ENCODE measurements at places on chromosomes 7 and 10.

DNA sequence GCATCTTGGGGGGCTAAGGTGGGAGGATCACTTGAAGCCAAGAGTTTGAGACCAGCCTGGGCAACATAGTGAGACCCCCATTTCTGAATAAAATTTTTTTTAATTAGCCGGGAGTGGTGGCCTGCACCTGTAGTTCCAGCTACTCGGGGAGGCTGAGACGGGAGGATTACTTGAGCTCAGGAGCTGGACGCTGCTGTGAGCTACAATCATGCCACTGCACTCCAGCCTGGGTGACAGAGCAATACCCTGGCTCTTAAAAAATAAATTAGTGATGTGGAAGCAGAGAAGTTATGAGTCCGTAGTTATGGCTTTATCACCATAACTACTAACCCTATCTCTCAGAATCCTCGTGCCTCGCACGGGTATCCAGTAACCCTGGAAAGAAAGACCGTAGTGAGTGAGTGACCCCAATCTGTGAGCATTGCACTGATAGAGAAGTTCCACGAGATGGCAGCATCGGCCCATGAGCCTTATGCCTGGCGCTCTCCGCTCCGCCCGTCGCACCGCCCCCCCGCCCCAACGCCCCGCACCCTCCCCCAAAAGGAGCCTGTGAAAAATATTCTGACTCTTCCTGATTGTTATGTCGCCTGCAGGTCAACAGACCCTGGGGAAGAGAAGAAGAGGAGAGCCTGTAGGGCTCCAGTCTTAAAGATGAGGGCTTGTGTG lies 4.9 kb upstream of the SLC29A3 start:
- peak; percentile 47 for DNase-seq

DNA sequence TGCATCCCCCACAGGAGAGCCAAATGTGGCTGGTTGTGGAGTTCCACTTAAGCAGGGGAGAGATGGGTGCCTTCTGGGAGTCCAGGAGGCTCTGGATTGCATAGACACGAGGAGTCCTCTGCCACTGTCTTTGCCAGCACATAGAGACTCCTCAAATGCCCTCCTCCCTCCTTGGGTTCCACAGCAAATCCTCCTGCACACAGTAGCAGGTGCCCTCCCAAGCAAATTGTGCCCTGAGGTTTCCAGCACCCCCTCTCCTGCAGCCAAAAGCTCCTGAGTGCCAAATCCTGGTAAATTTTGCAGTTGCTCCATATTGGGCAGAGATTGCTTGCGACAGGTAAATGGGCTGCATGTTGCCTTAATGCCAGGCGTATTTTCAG lies 5.8 kb downstream of the EVX1 start:
- DNase-seq: no peak

DNA sequence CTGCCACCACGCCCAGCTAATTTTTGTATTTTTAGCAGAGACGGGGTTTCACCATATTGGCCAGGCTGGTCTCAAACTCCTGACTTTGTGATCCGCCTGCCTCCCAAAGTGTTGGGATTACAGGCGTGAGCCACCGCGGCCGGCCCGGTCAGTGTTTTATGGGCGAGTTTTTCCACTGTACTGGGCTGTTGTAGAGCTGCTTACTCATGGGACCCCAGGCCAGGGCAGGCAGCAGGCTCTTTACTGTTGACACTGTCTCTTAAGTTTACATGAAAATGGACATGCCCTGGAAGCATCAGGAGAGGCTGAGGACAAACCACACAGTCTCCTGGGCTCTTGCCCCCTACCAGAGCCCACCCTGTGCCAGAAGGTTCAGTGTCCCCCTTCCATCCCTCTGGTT lies 11.2 kb downstream of the NACAD start:
- no peak for DNase-seq

GRCh38 chr10:42755556-42756093 lies 27.0 kb upstream of the BMS1 start:
- DNase-seq: no peak

DNA sequence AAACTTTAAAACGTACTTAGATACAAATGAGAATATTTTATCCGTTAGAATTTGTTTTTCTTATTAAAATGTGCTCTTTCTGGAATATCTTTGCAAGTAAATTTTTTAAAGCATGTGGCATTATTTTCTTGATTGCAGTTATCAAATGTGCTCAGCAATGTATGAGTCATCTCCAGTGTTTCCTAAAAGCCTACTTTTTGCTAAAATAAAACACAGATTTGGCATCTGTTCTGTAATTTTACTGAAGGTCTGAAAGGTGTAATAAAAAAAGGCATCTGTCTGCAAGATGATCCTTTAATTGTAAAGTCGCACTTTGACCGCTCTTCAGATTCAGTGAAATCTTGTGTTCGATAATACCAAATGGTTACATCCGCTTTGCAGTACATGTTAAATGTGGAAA lies 3.4 kb downstream of the GNAT3 start:
- no peak for DNase-seq

- DNase-seq: no peak
These were observed 79.9 kb downstream of the PHTF2 start for GRCh38 chr7:77878500-77878899.

- DNase-seq: no peak
These were observed 223.6 kb downstream of the GATA3 start for GRCh38 chr10:8278099-8278498.

- DNase-seq: no peak
These were observed 4.5 kb downstream of the GRK5 start for GRCh38 chr10:119211625-119212441.

DNA sequence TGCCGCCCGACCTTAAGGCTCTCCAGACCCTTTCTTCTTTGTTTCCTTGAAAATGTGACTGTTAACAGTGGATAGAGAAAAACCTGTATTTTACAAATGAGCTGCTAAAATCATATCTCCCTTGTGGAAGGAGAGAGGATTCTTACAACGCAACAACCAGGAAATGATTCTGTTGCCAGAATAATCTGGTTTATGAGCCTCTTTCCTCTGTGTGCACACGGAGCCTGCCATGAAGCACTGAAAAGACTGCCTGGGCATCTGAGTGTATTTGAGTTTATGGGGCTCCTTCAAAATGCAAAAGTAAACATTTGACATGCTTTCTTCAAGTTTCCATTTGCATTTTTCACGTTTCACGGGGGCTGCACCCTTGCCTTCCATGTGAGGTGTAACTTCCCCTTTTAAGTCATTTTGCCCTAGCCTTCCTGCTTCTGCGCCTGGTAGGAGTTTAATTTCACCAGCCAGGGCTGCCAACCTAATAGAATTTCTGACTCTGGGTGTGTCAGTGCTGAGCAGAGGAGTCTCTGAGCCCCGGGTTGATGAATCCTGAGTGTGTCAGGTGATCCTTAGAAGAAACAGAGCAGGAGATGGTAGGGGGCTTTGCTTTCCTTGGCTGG lies 101.2 kb downstream of the GRB10 start:
- DNase-seq: no peak

DNA sequence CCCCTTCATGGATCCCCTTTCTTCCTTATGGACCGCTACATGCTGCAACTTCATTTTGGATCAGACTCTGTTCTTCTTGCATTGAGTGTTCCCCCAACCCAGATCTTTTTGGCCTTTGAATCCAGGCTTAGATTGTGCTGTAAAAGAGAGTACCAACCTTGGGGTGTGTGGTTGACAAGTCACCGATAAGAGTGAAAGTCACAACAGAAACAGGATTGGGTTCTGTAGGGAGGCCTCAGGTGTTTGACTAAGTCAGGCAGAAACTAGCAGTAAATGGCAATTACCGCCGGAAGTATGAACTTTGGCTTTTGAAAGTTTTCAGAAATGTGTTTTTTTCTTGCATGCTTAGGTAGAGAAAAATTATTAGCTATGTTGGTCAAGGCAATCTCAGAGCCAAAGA lies 89.3 kb downstream of the TMEM106B start:
- DNase-seq: no peak

- no peak for DNase-seq
These were observed 198.3 kb downstream of the PRKG1 start for GRCh38 chr10:51272555-51272954.

DNA sequence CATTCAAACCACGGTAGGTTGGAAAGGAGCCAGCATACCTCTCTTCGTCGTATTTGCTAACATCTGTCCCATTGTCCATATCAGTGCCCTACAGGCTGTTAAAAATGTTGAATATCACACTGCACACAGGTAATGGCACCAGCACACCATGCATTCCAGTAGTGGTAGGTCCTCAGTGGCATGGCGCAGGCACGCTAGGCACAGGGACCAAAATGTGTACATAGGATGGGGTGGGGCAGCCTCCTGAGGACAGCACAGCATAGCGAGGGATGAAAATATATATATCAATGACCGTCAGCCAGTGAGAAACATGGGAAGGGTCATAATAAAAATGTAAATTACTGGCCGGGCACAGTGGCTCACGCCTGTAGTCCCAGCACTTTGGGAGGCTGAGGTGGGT lies 99.9 kb upstream of the CTBP2 start:
- DNase-seq: no peak

DNA sequence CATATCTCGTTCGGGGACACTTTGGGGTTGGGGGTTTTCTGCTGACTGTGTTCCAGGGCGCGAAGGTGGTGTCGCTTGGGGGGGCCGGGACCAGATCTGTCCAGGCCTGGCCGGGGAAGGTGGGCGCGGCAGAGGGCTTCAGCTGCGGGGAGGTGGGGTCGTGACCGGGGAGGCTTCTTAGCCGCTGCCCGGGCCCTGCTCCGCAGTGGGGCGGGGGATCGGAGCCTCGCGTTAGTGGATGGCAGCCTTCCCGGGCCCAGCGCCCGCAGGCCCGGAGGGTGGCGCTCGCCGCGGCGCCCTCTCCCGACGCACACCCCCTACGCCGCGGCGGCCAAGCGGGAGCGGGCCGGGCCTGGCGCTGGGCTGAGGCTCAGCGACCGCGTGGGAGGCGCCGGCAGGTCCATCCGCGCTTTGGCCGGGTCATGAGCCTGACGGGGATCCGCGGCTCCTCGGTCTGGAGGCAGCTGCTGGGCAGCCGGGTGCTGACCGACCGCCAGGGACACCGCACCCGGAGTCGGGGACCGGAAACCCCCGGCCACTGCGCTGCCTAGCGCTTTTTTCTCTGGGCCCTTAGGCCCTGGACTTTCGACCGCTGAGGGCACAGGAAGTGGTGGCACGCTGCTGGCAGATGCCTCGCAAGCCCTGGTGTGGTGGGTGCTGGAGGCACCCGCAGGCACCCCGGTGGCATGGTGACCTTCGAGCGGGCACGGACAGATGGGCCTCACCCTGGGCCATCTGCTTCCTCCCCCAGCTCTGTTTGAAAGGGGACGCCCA lies 1.2 kb downstream of the AGAP3 start:
- peak; percentile 63 for DNase-seq

DNA sequence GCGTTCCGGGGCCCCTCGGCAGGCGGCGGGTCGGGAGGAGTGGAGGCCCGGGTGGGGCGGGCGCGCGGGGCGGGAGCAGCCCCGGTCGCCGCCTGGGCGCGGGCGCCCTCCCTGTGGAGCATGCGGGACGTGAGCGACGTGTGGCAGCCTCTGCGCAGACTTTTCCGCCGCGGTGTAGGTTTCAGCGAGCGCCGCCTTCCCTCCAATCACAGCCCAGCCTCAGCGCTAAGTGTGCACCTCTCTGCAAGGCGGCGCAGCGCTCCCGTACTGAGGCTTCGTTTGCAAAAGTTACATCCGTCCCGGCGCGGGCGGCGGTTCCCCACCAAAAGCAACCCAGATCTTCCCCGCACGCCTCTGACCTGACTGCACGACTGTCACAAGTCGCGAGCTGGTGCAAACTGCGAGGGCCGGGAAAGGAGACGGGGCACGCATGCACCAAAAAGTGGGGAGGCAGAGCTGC lies 1.2 kb upstream of the PFKFB3 start:
- DNase-seq: peak; percentile 90

DNA sequence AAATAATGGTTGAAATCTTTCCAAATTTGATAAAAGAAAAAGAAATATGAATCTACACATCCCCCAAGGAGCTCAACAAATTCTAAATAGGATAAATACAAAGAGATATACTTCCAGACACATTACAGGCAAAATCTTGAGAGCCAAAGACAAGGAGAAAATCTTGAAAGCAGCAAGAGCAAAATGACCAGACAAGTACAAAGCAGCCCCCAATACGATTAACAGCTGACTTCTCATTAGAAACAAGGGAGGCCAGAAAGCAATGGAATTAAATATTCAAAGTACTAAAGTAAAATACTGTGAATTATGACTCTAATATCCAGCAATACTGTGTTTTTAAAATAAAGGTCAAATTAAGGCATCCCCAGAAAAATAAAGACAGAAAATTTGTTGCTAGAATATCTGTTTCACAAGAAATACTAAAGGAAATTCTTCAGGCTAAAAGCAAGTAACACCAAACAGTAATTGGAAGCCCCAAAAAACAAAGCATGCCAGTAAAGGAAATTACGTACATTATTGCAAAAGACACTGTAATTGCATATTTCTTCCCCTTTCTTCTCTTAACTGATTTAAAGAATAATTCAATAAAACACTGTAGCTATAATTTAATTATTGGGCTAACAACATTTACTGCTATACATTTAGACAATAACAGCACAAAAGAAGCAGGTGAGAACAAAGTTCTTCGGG lies 36.4 kb downstream of the ZNF438 start:
- DNase-seq: no peak

DNA sequence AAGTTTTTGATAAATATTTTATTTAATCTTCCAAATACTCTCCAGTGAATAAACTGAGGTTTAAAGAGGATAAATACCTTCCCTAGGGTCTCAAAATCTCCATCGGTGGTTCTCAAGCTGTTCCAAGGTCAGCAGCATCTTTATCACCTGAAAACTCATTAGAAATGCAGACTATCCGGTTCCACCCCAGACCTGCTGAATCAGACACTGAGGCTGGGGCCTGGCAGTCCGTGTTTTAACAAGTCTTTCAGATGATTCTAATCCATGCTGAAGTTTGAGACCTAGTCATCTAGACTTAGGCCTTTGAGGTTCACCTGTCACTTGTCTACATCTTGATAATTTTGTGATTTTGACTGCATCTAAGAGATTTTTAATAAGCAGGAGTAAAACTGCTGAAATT lies 37.5 kb downstream of the PLEKHA8 start:
- no peak for DNase-seq

GRCh38 chr10:127976701-127977356 lies 69.9 kb downstream of the PTPRE start:
- DNase-seq: no peak

DNA sequence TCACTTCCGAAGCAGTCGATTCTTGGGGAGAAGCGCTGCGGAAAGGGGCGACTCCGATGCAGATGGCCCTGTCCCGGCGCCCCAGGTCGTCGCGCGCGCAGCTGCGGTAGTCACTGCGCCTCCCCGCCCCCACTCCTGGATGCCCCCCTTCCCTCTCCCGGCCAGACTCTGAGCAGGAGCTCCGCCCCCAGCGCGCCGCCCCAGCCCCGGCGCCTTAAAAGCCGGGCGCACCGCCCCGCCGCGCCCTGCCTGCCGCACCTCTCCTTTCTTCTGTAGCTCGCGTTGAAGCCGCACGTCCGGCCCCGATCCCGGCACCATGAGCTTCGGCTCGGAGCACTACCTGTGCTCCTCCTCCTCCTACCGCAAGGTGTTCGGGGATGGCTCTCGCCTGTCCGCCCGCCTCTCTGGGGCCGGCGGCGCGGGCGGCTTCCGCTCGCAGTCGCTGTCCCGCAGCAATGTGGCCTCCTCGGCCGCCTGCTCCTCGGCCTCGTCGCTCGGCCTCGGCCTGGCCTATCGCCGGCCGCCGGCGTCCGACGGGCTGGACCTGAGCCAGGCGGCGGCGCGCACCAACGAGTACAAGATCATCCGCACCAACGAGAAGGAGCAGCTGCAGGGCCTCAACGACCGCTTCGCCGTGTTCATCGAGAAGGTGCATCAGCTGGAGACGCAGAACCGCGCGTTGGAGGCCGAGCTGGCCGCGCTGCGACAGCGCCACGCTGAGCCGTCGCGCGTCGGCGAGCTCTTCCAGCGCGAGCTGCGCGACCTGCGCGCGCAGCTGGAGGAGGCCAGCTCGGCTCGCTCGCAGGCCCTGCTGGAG lies at the start of gene INA:
Gene INA, plus strand, starts transcription at position 243 of the 817 bp plus-strand sequence. Its CDS starts 74 bp downstream, at position 317.
- DNase-seq: peak; percentile 71

Measured in fibroblast of skin of back (primary cell).